Stimulated activated CD4-positive, alpha-beta T cell treated with anti-CD3 and anti-CD28 coated beads, Interleukin-2, amount 100 ng/mL, for 48 hours (primary cell): ENCODE measurements at places on chromosomes 3 and 15.

- DNase-seq: no peak
Observed at GRCh38 chr3:173049360-173049759, 91.7 kb downstream of the SPATA16 start.

- DNase-seq: no peak
Observed at GRCh38 chr15:33341953-33342352, 31.2 kb downstream of the RYR3 start.

DNA sequence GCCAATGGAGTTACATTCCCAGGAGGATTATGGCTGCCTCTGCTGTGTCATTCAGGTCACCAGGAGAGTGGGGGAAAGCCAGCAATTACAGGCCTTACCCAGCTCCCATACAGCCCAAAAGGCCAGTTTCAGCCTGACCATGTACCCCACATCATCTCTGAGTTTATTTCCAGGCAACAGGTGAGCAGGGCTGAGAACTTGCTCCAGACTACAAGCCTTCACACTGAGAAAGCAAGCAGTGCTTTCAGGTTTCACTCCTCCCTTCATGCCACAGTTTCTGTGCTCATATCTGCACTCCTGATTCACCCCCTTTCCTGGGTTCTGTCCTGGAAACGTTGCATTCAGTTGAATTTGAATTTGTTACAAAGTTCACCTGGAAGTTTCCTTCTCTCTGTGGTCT, 68.1 kb upstream of the ABI3BP start:
- DNase-seq: no peak

DNA sequence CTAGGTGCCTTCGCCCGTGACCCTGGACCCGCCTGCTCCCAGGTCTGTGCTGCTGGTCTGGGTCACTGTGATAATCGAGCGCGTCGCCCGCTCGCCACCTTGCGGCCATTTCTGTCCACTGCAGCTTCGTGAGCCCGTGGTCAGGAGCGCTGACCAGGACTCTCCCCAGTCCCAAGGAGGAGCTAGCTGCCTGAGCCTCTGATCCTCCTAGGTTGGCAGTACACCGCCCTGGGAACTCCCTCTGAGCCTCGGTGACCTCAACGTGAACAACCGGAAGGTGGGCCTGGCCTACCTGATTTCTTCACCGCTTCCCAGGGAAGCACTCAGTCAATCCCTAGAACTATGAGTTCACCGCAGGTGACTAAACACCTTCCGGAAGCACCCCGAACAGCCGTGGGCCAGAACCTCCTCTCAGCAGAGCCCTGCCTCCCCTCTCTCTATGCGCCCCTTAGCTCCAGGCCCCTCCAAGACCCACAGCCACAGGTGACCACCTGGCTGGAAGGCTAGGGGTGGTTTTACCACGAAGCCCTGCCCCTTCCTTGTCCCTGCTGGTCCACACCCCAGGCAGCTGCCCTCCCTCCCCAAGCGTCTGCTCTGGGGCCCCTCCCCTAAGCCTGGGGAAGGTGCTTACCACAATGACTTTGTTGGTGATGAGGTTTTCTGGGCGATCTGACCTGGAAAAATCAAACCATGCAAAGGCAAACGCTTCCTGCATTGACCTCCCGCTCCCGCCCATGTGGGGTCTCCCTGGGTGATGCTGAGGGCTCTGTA, 9.7 kb downstream of the PLA2G4D start:
- DNase-seq: peak; percentile 54

DNA sequence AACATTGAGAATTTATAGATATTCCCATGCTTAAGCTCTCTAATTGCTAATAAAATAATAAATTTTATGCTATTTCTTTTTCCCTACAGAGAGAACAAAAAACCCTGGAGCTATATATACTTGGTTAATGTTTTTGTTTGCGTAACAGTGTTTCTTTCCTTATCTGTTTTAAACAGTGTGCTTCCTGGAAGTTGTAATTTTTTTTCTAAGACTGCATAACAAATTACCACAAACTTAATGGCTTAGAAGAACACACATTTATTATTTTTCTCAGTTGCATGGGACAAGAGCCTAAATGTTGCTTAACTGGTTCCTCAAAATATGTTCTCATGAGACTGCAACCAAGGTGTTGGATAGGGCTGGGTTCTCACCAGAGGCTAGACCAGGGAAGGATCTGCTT, 49.7 kb upstream of the DPH6 start:
- DNase-seq: no peak

GRCh38 chr3:64213962-64214379, 11.3 kb downstream of the PRICKLE2 start:
- DNase-seq: no peak

DNA sequence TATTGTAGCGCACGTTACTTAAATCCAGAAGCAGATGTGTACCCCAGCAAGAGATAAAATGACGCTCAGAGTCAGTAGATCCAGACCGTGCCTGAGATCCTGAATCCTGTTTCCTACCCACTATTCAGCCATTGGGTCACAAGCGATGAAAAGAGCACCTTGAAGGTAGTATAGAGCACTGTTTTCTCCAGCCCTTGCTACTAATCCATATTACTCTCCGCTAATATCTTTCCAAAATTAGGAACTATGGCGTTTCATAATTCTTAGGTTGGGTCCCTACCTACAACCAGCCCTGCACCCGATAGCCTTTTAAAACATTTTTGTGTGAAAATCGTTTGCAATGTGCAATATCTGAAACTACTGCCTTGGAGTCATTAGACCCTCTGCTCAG, 596 bp downstream of the BTD start:
- no peak for DNase-seq

- DNase-seq: no peak
Observed at GRCh38 chr3:24158761-24159454, 213.8 kb downstream of the NR1D2 start.

DNA sequence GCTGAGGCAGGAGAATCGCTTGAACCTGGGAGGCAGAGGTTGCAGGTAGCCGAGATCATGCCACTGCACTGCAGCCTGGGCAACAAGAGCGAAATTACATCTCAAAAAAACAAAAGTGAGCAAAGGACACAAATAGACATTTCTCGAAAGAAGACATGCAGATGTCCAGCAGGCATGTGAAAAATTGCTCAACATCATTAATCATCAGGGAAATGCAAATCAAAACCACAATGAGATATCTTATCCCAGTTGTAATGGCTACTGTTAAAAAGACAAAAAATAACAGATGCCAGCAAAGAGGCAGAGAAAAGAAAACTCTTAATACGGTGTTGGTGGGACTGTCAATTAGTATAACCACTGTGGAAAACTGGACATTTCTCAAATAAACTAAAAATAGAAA, 20.9 kb downstream of the ASB7 start:
- DNase-seq: no peak

- DNase-seq: no peak
Observed at GRCh38 chr3:58036293-58037032, 28.2 kb downstream of the FLNB start.

- peak; percentile 54 for DNase-seq
Observed at GRCh38 chr3:172550347-172550943, 27.2 kb upstream of the TNFSF10 start.

- DNase-seq: no peak
Observed at GRCh38 chr3:104388619-104389018, 978.1 kb upstream of the ALCAM start.

GRCh38 chr3:31219131-31219843, 313.4 kb upstream of the STT3B start:
- no peak for DNase-seq

DNA sequence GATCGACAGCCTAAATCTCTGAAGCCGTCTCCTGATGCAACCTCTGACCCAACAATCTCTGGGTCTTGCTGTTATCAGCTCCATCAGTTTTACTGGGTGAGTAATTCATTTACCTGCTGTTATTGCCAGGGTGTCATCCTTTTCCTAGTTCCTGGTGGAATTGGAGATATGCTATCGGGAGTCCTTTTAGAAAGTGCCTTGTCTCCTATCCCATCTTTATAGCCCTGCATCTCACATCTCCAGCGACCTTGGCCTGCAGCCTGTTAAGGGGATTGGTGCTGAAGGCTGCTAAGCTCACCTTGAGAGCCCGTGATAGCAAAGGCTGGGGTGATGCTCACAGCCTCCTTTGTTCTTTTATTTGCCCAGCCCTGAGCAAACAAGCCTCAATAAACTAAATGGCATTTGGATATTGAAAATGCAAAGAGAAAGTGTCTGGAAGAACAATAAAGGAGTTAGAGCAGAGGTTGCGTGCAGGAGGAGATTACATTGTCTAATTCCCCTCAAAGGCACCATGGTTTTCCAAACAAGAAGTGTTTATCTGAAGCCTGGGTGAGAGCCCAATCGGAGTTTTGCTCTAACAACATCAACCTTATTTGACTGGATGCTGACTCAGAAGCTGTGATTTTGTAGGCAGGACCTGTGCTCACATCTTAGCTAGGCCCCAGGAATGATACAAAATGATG, 101.8 kb downstream of the RPLP1 start:
- DNase-seq: no peak

GRCh38 chr3:23086331-23086730, 116.8 kb upstream of the UBE2E2 start:
- DNase-seq: no peak

DNA sequence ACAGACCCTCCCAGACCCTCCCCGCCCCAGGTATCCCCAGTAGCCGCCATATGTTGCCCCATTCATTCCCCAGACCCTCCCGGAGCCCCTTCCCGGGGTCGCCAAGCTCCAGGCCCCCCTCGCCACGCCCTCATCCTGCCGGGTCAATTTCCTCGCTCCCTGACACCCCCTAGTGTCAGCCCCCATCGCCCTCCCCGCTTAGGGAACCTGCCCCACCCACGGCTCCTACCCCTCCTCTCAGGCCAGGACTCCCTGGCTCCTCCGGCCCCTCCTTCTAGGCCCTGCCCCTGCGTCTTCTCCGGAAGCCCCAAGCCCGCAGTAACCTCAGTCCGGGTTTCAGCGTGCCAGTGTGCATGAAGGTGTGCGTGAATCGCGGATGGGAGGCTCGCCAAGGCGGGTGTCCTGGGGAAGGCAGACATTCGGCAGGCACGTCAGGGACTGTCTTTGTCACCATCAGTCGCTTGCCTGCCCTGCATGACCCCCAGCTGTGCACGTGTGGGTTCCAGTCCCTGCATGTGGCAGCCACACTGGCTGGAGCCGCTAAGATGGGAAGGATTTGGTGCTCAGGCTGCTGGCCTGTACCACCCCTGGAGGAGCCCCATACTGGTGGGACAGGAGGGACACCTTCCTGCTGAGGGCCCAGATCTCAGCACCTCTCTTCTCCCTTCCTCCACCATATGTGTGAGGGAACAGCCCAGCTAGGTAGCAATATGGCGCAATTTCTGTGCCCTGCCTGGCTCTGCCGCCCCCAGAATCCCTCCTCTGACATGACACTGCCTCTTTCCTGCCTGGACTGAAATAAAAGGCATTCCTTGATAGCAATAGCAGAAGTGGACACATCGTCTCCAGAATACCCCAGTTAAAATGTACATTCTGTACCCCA, 693 bp downstream of the DISP2 start:
- no peak for DNase-seq

DNA sequence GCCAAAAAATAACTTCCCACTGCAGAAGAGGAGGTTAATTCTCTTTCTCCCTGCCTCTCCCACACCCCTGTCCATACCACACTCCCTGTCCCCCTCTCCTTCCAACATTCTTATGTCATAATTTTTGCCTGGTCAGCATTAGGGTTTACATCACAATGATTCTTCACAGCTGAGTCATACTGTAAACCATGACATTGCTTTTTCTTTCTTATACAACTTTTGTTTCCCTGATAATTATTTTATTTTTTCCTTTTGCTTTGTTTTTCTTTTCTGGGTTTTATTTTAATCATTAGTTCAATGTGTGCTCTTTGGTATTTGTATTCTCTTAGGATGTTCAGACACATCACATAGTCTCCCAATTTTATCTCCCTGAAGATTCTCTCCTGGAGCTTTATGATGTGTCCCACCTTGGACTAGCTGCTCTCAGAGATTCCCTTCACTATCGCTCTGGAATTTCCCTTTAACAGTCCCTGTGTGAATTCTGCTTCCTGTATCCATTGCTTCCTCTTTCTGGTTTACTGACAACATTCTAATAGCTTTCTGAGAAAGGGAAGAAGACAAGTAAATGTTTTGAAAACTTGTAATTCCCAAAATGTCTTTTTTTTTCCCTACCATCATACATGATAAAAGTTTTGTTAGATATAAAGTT, 70.7 kb downstream of the SOX2 start:
- no peak for DNase-seq
